Stimulated activated CD8-positive, alpha-beta memory T cell treated with anti-CD3 and anti-CD28 coated beads, Interleukin-7, amount 100 ng/mL, for 4 hours (primary cell): ENCODE measurements at places on chromosomes 4 and X.

- no peak for DNase-seq
Measured at GRCh38 chr4:1831331-1831730, 24.6 kb downstream of the LETM1 start.

DNA sequence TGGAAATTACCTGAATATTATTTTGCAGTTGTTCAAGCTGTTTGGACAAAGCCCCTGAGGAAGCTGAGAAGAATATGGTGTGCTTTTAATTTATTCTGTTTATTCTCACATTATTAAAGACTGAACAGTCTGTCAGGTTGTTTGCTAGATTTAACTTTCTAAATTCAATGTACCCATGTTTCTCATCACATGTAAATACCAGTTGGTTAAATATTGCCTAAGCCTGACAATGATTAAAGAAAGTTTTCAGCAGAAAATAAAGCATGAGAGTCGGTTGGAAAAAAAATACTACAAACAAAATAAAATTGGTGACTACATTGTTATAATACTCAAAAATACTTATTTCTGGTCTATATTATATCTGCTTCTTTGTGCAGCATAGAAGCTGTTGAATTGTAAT, 1974.7 kb downstream of the ARAP2 start:
- DNase-seq: no peak

GRCh38 chrX:30680618-30681017, 27.4 kb downstream of the GK start:
- DNase-seq: no peak

GRCh38 chr4:40687676-40688389, 58.2 kb upstream of the RBM47 start:
- DNase-seq: no peak

- DNase-seq: no peak
Measured at GRCh38 chr4:147891476-147892115, 159.7 kb downstream of the ARHGAP10 start.

DNA sequence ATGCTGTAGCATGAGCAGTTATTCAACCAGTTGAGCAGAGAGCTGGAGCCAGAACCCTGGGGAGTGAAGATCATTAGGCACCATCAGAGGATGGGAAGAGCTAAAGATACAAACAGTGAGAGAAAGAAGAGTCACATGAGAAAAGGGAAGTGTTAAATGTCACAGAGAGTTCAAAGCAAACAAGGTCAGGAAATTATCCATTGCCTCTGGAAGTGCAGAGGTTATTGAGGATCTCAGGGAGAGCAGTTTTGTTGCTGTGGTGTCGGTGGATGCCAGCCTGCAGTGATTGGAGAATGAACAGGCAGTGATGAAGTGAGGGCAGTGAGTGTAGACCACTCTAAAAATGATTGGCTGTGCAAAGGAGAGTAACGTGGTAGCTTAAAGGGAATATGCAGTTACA, 17.7 kb downstream of the SPARCL1 start:
- DNase-seq: no peak
